ENCODE measurements at places on chromosomes 2 and 18.

- DNase-seq = no peak
Measured at GRCh38 chr2:42172020-42172419, 2.9 kb downstream of the EML4 start.

- DNase-seq = no peak
Measured at GRCh38 chr2:148014616-148015015, 5.9 kb downstream of the ORC4 start.

GRCh38 chr18:79513381-79514081, 117.8 kb downstream of the NFATC1 start:
- peak; percentile 19 for DNase-seq

DNA sequence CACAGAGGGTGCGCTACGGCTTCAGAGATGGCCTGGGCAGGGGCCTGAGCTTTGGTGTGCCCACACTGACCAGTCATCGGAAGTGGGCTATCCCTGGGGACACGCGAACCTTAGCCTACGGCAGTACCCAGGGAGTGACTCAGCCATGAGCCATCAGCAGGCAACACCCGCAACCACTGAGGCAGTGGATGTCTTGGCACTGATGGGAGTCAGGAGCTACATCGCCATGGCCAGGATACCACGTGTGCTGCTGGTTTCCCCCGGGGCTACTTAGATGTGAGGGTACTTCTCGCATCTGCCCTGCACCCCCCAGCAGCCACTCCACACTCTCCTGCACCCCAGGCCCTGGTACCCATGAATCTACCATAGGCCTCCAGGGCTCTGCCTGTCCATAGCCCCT, 12.8 kb upstream of the HPCAL1 start:
- no peak for DNase-seq

DNA sequence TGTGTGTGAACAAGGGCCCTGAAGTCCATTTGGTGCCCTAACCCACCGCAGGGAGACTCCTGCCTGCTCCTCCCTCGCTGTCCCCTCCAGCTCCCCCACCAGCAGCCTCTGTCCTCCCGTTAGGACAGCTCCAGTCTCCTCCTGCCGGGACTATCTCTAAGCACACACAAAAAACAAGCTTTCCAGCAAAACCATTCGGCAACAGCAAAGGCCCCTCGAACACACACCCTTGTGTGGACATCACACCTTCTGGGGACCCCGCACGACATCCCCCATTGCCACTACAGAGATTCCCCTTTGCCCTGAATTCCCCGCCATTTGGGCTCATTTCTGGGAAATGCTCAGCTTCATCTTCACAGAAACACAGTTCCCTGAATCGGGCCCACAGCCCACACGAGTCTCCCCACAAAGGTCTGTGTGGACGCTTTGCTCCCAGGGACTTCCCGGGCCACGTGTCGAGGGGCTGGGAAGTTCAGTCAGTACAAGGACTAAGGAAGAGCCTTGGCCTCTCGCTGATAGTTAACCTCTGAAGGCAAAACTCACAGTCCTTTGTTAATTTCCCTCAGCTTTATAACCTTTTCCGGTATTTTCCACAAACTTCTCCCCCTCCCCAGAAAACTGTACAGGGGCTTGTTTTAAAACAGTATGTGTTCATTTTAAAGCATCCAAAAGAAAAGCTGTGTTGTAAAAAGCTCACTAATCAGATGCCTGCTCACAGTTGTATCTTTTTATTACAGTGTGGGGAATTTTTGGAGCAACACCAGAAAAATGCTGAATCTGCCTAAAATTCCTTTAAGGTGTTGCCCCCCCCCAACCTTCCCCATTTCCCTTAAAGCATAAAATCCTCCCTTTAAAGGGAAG, 25.9 kb downstream of the SMAD7 start:
- DNase-seq = no peak

GRCh38 chr2:10901160-10901939, 10.4 kb upstream of the KCNF1 start:
- no peak for DNase-seq

GRCh38 chr18:21991886-21992285, 177.5 kb upstream of the GATA6 start:
- peak; percentile 69 for DNase-seq

GRCh38 chr2:66024391-66024790, 410.5 kb upstream of the MEIS1 start:
- peak; percentile 66 for DNase-seq

DNA sequence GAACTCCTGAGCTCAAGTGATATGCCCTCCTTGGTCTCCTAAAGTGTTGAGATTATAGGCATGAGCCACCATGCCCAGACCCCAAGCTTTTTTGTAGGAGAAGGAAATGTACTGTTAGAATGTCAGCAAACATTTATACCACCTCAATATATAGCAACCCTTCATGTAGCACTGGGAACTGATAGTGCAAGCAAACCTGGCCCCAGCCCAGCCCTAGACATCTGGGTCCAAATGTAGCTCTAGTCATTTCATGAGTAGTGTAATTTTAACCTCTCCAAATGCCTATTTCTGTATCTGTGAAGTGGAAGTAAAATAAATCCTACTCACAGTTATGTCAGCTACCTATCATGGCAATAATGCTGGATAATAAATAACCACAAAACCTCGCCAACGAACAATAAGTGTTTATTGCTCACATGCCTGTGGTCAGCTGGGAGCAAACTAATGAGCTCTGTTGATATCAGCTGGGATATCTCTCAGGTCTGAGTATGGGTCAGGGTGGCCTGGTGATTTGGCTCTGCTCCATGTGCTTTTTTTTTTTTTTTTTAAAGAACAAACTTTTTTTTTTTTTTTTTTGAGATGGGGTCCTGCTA, 180.4 kb downstream of the CD8B2 start:
- no peak for DNase-seq

DNA sequence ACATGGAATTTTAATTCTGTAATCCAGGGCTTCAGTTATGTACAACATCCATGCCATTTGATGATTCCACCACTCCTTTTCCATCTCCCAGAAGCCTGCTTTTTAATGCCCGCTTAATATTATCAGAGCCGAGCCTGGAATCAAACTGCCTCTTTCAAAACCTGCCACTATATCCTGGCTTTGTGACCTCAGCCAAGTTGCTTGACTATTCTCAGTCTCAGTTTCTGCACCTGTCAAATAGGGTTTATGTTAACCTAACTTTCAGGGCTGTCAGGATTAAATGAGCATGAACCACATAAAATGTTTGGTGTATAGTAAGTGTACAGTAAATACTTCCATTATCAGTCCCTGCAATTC, 108.7 kb downstream of the XRCC5 start:
- DNase-seq = no peak

All from H9 (cell line).